Liver (tissue), 10 donors: ENCODE measurements at places on chromosomes 3 and 15. TPM values are rescaled to one million over a fixed set of nuclear protein-coding genes. Genes with fewer than 3 reads are reported as not detected.
A peak's percentile ranks its signal among the peaks of the same experiment; 100 is the strongest.

DNA sequence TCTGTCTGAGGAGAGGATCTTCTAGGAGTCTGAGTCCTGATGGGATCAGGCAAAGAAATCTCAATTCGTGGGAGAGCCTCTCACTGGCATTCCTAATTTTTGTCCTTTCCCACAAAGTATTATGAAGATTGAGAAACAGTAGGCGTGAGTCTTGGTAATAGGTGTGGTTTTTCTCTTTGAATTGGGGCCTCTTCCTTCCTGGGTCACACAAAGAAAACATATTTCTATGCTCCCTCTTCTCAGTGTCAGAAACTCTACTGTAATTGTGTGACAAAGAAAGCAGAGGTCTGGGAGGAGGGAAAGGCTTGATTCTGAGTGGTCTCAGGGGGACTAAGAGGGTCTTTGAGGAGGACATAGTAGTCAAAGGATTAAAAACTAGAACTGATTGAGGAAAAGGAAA, 6.0 kb downstream of the GABRR3 start:
- no peak for DNase-seq

DNA sequence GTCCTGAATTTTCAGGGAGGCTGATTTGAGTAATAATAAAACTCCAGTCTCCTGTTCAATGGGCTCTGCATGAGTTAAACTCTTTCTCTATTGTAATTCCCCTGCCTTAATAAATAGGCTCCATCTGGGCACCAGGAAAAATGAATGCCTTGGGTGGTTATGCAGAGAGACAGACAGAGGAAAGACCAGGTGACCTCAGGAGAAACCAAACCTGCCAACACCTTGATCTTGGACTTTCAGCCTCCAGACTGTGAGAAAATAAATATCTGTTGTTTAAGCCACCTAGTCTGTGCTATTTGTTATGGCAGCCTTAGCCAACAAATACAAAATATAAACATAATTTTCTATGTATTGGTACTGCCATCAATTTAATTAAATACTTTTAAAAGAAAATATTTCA, 64.8 kb upstream of the RAP2B start:
- no peak for DNase-seq

GRCh38 chr3:190182418-190183043, 61.8 kb upstream of the P3H2 start:
- no peak for DNase-seq

- no peak for DNase-seq
Observed at GRCh38 chr3:162112719-162113118, 616.1 kb downstream of the OTOL1 start.

GRCh38 chr3:127412578-127413317, 124.9 kb upstream of the PRR20G start:
- DNase-seq = peak; percentile 27

GRCh38 chr15:42156243-42156922, at the start of gene PLA2G4F:
PLA2G4F (minus strand) TSS chr15:42156636; CDS start chr15:42156549, 87 bp downstream.
- no peak for DNase-seq

GRCh38 chr3:43686700-43687498, 3.8 kb upstream of the ABHD5 start:
- no peak for DNase-seq

DNA sequence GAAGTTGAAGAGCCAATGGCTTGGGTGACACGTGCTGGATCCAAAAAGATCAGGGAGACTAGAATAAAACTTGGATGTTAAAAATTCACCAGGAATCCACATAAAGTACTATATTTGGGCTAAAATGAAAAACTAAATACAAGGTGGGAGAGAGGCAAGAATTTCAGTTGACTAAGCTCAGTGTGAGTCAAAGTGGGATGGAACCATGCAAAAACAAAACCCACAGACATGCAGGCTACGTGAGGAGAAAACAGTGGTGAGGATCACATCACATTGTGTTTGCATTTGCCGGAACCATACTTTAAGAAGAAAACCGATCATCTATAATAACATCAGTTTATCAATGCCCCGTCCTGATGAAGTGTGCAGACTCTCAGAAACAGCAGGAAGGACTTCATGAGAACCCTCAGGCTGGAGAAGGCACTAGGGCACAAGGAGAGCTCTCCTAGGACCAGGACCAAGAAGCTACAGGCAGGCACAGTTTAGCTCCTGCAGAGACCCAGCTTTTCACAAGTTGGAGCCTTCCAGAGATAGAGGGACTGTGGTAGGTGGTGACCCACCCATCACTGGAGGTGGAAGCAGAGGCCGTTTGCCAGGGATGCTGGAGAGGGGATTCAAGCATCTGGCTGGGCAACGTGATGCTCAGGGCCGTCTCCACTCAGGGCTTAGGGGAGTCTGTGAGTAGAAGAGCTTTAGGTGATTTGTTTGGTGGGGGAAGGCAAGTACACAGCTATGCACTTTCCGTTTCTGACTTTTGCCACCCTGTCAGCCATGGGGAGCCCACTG, 29.0 kb upstream of the NR2E3 start:
- DNase-seq = no peak

DNA sequence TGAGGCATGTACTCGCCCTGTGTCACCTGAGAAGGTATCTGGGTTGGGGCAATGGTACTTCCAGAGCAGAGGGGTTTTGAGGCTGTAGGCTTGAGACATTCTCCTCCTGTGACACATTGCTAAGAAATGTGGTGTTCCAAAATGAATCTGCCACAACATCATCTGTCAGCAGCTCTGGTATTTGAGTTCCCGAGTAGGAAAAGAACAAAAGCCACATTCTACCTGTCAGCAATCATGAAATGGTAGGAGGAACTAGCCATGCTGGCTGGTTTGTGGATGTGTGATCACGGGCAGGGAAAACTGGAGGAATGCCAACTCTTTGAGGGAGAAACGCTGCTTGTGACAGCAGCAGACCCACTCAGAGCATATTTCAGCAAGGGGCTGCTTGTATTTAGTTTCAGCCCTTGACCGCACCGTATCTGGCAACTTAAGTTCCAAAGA, 579.4 kb upstream of the TBL1XR1 start:
- no peak for DNase-seq

DNA sequence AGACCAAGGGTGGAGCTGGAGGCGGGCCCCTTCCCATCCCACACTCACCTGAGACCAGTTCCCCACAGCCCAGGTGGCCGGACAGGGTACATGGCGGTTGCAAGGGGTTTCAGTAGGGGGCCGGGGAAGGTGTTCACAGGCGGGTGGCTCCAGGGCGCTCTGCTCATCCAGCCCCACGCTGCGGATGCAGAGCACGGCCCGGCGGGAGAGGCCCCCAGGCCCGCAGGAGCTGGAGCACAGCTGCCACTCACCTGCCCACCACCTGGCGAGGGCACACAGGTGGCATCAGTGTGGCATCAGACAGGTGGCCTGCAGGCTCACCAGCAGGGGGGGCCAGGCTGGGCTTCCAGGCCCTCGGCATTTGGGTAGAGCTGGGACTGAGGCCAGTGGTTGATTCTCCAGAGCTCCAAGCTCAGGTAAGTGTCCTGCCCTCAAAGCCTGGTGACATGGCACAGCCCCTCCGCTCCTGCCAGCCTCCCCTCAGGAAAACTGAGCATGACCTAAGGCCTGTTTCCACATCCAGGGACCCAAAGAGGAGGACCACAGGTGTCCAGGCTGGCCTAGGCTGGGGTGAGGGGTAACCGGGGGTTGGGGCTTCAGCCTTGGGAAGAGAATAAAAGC, 43.8 kb downstream of the ADAMTS7 start:
- DNase-seq = no peak

GRCh38 chr15:27977696-27978095, 121.4 kb downstream of the OCA2 start:
- no peak for DNase-seq

GRCh38 chr15:63255489-63255990, 21.9 kb upstream of the APH1B start:
- DNase-seq = no peak

- no peak for DNase-seq
Observed at GRCh38 chr3:186361762-186362536, at the start of gene DGKG. DGKG (minus strand) TSS chr3:186362234; CDS start chr3:186320459, 41,775 bp downstream.

The RASGRP1 gene
- total RNA-seq = 0.51 TPM

The ABCC5 gene
- total RNA-seq = 35.7 TPM

The ARHGEF26 gene
- 1.4 TPM for total RNA-seq

The PHC3 gene
- 30.0 TPM for total RNA-seq

The MIX23 gene
- total RNA-seq = 14.0 TPM

The COL8A1 gene
- total RNA-seq = 0.14 TPM
